Activated CD4-positive, CD25-positive, alpha-beta regulatory T cell (primary cell): ENCODE measurements at places on chromosomes 16 and 17.
A peak's percentile ranks its signal among the peaks of the same experiment; 100 is the strongest.

GRCh38 chr17:17507465-17508011 is 11.3 kb upstream of the RASD1 start:
- DNase-seq, result no peak

GRCh38 chr16:4003166-4003565 is 113.1 kb downstream of the ADCY9 start:
- no peak for DNase-seq

GRCh38 chr17:70368011-70368410 is 198.7 kb downstream of the KCNJ2 start:
- DNase-seq, result no peak

- DNase-seq, result no peak
These were observed 44.8 kb downstream of the C16orf82 start for GRCh38 chr16:27111486-27111885.

GRCh38 chr17:14331982-14332298 is 31.1 kb downstream of the HS3ST3B1 start:
- no peak for DNase-seq

DNA sequence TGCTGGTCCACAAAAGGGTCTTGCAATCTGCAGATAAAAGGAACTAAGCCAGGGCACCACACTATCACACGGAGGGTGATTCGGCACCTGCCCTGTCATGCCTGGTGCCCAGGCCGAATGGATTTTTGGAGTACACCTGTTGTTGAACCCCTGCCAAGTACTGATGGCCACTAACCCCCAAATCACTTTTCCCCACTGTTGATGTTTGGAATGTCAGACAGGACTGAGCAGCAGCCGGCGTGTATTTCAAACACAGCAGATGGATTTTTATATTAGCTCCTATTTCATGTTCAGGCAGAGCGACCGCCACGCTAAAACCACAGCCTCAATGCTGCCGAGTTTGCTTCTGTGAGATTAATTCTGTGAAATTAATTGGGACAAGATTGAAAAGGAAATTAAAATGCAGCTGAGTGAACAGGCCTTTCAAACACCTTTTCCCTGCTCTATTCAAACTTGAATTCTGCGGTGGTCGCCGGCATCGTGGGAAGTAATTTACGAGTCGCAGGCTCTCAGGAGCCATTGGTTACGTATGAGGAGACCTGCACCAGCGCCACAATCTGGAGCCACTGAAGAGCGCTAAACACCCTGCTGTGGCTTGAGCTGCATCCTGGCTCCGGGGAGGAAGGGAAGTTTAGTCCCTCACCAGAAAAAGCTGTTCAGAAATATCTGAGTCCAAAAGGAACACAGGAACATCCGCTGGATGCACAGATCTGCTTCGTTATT is 48.5 kb downstream of the SNX11 start:
- DNase-seq, result no peak

- DNase-seq, result no peak
These were observed 160.9 kb upstream of the CDH5 start for GRCh38 chr16:66205287-66206231.

DNA sequence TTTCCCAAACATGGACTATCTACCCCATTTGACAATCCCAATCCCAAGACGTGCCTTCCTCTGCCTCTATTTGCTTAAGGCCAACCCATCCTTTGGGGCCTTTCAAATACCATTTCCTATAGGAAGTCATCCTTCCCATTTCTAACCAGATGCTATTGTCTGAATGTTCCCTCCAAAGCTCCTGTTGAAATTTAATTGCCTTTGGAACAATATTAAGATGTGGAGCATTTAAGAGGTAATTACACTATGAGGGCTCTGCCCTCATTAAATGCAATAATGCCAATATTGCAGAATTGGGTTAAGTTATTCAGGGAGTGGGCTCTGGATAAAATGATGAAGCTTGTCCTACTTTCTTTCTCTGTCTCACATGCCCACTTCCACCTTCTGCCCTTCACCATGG is 125.4 kb downstream of the ASIC2 start:
- no peak for DNase-seq

DNA sequence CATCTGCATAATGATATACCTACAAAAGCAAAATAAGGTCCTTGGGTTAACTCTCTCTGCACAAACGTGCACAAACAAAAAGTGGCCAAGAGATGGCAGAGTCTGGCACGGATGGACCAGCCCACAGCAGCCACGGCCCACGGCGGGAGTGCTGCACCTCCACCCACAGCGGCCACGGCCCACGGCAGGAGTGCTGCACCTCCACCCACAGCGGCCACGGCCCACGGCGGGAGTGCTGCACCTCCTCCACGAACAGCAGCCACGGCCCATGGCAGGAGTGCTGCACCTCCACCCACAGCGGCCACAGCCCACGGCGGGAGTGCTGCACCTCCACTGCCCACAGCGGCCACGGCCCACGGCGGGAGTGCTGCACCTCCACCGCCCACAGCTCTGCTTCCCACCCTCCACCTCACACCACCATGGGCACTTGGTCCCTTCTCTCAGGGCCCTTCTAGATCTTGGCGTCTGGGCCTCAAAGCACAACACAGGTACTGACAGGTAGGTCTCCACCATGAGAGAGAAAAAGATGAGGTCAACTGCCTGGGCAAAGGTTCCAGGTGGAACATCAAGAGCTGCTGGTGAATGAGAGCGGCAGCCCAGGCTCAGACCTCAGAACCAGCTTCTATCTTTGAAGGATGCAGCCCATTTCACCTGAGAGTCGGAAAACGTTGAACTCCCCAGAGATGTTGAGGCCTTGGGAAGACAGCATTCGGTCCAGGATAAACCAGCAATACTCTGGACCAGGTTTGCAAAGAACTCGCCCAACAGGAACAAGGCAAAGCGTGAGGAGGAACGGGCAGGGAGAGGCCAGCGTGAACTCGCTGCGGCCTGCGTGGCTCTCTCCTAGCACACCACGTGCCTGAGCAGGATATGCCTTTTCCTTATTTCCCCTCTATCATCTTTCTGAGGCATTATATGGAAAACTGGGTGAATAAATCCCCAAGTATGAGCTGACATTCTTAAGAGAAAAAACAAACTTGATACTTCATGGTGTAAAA is 124.5 kb downstream of the ZNF778 start:
- DNase-seq, result no peak

DNA sequence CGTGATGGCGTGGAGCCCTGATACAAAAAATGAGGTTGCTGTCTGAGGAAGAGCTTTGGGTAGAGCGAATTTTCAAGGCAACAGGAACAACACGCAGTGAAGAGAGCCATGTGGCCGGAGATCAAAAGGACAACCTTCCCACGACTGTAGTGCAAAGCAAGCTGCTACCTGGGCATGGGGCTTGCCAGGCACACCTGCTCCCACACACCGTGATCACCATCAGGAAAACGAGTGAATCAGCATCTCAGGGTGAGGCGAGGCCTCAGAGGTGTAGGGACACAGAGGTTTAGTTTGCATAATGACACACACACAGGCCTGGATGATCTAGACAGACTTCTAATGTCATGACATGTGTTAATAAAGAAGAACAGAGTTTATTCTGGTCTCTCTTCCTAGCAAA is 65.7 kb downstream of the PARN start:
- DNase-seq, result no peak

DNA sequence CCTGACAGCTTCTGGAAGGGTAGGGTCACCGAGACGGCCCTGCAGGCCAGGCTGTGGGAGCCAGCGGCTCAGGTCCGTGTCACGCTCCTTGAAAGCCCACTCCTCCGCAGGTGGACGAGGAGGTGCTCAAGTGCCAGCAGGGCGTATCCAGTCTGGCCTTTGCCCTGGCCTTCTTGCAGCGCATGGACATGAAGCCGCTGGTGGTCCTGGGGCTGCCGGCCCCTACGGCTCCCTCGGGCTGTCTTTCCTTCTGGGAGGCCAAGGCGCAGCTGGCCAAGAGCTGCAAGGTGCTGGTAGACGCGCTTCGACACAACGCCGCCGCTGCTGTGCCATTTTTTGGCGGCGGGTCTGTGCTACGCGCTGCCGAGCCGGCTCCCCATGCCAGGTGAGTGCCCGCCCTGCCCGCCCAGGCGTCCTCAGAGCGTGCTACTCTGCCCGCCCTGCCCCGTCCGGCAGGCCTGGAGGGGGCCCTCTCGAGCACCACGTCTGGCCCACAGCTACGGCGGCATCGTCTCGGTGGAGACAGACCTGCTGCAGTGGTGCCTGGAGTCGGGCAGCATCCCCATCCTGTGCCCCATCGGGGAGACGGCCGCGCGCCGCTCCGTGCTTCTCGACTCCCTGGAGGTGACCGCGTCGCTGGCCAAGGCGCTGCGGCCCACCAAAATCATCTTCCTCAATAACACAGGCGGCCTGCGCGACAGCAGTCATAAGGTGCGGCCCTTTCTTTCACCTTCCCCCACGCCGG is 1.3 kb downstream of the NAGS start:
- DNase-seq, result peak; percentile 16

DNA sequence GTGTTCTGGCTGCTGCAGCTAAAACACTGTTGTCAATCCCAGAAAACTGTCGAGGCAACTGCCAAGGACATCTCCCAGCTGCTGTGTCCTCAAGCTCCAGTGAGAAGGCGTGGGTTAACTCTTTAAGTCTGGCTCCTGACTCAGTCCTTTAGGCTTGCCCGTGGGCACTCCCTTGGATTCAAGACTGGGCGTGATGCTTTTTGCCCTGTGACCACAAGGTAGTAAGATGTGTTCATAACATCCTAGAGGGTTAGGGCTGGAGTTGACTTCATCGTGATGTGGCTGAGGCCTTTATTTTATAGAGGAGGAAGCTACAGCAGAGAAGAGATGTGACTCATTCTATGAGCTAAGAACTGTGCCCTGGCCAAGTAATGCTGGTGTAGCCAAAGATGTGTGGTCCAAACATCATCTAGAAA is 50.9 kb upstream of the TEKT3 start:
- DNase-seq, result no peak

DNA sequence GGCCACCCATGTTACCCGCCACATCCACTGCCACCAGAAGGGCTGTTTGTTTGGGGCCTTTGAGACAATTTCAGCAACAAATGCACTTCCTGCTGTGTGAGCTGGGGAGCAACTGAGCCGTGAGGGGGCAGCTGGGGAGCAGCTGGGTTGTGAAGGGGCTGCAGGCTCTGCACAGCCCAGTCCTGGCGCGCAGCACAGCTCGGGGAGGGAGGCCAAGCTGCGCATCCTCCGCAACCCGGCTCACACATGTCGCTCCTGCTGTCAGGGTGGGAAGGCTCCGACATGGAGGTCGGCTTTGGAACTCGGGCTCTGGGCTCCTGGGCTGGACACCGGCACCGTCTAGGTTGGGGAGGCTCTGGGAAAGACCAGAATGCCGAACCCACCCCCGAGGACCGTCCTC is 53.6 kb downstream of the CBFA2T3 start:
- no peak for DNase-seq

GRCh38 chr16:1877804-1878203 is 5.8 kb upstream of the MEIOB start:
- DNase-seq, result no peak

- DNase-seq, result no peak
These were observed 3.7 kb downstream of the METTL16 start for GRCh38 chr17:2508035-2508434.

DNA sequence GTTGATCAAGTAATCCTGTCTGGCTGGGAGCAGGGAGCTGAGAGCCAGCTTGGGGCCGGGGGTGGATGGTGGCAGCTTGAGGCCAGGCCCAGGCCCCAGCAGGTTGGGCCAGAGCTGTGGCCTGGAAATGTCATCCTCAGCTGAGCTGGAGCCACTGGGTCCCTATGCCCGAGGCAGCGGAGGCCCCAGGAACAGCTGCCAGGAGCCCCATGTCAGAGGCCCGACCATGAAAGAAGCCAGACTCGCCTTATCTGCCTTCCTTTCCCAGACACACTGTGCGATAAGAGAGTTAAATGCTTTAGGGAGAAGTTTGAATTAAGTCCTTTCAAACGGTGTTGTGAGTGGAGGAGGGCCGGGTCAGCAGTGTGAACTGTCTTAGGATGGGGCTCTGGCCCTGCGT is 3.5 kb downstream of the SMTNL2 start:
- no peak for DNase-seq

- DNase-seq, result no peak
These were observed 2.9 kb upstream of the IFI35 start for GRCh38 chr17:43003542-43004172.

DNA sequence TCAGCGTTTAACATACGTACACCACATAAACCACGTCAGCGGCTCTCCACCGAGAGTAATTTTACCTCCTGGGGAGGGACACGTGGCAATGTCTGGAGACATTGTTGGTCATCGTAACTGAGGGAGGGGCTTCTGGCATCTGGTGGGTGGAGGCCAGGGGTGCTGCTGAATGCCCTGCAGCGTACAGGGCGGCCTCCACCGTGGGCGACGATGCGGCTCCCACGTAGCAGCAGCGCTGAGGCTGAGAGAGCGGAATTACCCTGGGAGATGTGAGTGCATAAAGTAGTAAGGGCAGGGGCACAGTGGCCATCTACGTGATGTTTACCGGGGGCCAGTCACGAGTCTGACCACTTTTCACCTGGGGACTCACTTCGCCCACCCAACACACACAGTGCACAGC is 212.4 kb downstream of the RBFOX3 start:
- DNase-seq, result no peak

DNA sequence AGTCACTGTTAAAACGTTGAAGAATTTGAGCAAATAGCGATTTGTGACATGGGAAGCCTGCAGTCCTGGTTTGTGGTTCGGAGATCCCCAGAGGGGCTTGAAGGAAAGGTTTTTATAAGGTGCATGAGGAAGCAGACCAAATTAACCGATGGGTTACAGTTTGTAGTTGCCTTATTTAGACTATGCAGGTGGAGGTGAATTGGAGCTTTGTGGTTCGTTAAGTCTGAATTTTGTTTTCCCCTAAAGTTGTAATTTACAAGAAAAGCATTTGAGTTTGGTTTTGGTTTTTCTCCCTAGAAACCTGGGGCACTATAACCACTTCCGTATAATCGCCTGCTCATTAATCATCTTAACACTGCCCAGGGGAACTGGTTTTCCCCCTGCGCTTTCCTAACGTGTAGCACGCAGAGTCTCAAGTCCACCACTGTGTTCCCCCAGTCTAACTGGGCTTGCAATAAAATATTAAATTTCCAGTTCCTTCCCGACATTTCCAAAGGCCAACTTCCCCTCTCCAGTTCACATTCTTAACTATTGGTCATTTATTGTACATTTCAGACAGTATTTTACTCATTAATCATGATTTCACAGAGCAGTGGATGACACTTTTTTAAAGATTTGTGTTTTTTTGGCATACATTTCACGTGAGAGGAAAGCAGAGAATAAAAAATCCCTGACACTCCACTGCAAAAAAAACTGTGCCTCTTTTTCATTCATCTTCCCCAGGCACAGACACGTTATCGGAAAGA is 932 bp downstream of the ZNF267 start:
- no peak for DNase-seq

GRCh38 chr16:25155553-25156460 is 44.3 kb downstream of the LCMT1 start:
- DNase-seq, result no peak
